Left kidney (tissue), 8 donors: ENCODE measurements at places on chromosomes 5 and 9. TPM values are rescaled to one million over a fixed set of nuclear protein-coding genes. Genes with fewer than 3 reads are reported as not detected.

The SHISAL2B gene
- 0.27 TPM for polyA plus RNA-seq

- DNase-seq = no peak
Observed at GRCh38 chr9:12785260-12785770, 10.5 kb downstream of the LURAP1L start.

The SPOCK1 gene
- polyA plus RNA-seq = 7.9 TPM

- DNase-seq = no peak
Observed at GRCh38 chr5:134088994-134089560, 25.4 kb upstream of the TCF7 start.

The CCDC171 gene
- 9.4 TPM for polyA plus RNA-seq

GRCh38 chr9:27154908-27155307 lies 45.9 kb downstream of the TEK start:
- no peak for DNase-seq

DNA sequence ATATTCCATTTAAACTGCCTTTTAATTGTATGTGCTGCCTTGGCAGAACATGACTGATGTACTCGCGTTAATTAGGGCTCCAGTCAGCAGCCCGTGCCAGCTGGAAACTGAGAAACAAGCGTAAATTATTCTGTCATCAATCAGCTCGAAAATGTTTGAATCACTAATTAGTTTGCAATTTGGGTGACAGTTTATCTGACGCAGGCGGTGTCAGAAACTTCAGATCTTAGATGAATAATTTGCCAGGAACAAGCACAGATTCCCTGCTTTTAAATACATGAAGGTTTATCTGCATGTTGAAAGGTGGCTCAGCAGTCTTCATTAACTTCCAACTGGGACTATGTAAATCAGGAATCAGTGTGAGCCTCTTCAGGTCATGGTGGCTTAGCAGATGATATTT lies 176.0 kb upstream of the TLE4 start:
- no peak for DNase-seq
